Fibroblast of skin of left quadriceps (primary cell): ENCODE measurements at places on chromosomes 7 and 10.

- DNase-seq = no peak
Measured at GRCh38 chr10:131074682-131075081, 236.8 kb downstream of the TCERG1L start.

DNA sequence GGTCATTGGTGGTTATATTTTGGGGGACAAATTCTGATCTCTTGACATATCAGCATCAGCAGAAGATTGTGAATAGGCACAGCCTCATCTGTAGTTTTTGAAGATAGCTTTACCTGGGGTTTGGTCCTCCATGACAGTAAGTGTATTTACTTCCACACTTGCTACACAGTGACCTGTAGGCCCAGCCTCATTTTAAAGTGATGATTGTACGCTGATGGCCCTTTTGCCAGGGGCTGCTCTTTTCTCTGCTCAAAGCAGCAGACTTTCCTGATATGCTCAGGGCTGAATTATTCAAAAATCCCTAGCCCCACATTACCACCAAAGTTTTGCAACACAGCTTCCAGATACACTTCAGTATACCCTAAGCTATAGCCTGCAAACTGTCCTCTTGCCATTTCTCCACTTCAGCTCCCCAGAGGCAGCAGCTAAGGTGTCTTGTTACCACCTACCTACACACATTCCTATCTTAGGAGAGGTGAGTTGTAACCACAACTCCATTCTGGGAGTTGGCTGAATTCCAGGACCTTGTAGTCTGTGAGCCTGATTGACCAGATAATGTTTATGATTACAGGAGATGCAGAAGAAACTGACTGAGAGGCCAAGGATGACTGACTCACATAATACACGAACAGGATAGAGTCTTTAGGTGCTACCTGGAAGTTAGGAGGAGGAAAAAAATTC lies 6.0 kb downstream of the ASB4 start:
- no peak for DNase-seq

GRCh38 chr10:109929501-109930219 lies 6.3 kb upstream of the XPNPEP1 start:
- no peak for DNase-seq

DNA sequence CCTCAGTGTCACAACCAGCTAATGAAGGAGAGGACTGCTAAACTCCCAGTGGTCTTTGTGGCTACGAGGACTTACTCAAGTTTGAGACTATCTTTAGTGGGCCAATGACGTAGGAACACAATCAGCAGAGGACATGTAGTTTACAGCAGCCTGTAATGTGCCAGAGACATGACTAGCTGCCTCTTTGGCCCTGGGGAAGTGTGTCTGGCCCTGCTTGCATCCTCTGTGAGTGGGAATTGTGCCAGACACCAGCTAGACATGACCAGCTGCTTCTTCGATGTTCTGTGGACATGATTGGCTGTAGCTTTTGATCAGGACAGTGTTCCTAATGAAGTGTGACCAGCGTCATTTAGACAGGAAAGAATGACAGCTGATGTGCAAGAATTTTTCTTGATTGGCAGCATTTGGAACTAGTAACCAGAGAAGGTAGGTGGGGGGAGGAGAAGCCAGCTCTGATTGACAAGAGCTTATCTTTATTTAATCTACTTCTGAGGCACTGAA lies 141.7 kb downstream of the AUTS2 start:
- no peak for DNase-seq

DNA sequence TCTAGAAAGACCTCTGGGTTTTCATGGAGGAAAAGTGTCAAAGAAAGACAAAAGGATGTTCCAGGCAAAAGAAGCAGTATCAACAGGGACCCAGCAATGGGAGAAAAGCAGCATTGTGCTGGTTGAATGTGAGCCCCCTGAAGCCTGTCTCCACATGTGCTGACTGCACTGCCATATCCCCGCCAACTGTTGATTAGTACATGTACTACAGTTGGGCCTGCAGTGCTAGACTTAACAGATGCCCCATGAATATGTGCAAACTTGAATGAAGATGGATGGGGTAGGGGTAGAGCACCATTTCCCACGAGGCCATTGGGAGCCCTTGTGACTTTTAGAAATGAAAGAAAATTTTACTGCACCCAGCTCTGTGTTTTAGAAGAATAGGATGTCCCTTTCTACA lies 15.6 kb upstream of the WDR11 start:
- DNase-seq = no peak

GRCh38 chr7:16919440-16919839 lies 37.7 kb upstream of the AGR3 start:
- no peak for DNase-seq

DNA sequence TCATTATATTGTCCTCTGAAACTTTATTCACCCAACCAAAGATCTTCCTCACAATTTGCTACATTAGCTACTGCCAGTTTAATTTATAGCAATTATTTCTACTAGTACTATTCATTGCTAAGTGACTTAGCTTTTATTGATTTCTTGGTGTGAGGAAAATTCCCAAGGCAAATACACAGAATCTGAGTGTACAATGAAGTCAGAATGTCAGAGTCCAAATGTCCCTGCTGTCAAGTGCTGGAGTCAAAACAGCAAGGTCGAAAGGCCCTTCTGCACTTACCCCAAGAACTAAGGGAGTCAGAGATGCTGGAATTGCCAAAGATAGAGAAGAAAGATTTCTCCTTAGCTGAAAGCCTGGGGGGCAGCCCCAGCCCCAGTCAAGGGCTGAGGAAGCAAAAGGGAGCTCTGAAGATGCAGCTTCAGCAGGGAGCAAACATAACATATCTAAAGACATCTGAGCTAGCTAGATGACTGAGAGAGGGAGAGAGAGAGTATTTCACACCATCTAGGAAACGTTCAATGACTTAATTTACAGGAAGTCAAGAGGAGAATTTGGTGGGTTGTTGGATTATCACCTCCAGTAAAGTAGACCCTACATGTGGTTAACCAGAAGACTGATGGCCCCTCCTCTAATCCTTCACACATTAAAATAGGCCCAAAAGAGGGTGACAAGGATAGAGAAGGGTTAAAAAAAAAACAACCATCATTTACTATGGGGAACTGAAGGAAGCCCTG lies 36.6 kb upstream of the SAMD8 start:
- DNase-seq = no peak

- DNase-seq = no peak
Measured at GRCh38 chr10:7320072-7320471, 90.8 kb downstream of the SFMBT2 start.

GRCh38 chr10:59698326-59698725 lies 11.3 kb downstream of the SLC16A9 start:
- no peak for DNase-seq
